ENCODE measurements at places on chromosomes 11 and 22. TPM values are rescaled to one million over a fixed set of nuclear protein-coding genes. Genes with fewer than 3 reads are reported as not detected.
A peak's percentile ranks its signal among the peaks of the same experiment; 100 is the strongest.

The DCDC1 gene
- total RNA-seq = 1.5 TPM

GRCh38 chr11:28794405-28794804, 686.2 kb downstream of the METTL15 start:
- no peak overlapping the region for H3K27ac ChIP-seq
- H3K36me3 ChIP-seq = no peaks in the 10 kb centered on the region
- H3K27me3 ChIP-seq = no peaks in the 10 kb centered on the region
- no peak overlapping the region for H3K4me3 ChIP-seq

DNA sequence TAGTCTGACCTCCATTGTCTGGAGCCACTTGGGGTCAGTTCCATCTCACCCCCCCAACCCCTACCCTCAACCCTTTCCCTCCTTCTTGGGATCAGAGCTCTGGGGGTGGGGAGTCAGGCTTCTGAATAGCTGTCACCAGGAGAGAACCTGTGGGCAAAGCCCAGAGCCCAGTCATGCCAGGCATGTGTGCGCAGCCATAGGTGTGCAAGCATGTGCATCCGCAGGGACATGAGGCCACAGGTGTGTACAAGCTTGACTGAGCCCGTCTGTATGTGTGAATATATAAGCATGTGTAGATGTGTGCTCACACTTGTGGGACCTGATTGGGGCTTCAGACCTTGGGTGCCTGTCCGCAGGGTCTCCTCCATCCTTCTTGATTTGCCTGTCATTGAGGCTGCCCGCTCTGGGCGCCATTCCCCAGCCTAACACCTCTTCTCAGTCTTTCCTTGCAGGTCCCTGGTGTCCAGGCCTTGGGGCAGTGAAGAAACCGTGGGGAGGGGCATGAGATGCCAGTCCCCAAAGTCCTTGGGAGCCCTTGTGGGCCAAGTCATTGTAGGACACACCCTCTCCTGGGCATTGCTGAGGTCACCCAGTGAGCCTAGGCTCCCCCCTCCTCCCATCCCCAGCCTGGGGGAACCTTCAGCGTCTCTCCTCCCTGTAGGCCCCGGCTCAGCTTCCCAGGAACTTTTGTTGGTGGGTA, 9.0 kb downstream of the ATG16L2 start:
- DNase-seq = no peak
- no peak overlapping the region for H3K27ac ChIP-seq
- H3K4me1 ChIP-seq = peaks cover 7% of the 10 kb centered on the region
- no peaks in the 10 kb centered on the region for H3K27me3 ChIP-seq
- H3K4me3 ChIP-seq = no peak overlapping the region

DNA sequence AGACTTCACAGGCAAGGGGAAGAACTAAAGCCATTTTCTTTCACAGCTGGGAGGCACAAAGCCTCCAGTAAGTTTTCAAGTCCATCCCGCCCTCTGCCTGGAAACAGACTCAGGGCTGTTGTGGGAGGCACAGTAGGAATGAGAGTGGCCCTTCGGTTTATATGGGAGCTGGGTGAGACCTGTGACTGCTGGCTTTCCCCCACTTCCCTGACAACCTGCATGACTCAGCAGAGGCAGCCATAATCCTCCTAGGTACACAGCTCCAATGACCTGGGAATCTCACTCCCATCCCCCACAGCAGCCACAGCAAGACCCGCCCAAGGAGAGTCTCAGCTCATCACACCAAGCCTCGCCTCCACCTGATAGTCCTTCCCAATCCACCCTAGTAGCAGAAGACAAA, 12.1 kb upstream of the TMEM45B start:
- no peak for DNase-seq
- H3K27ac ChIP-seq = no peak overlapping the region
- no peaks in the 10 kb centered on the region for H3K36me3 ChIP-seq
- no peak overlapping the region for H3K4me3 ChIP-seq
- no peaks in the 10 kb centered on the region for H3K4me1 ChIP-seq

The TIGD3 gene
- 2.4 TPM for total RNA-seq

The PLA2G6 gene
- 36.0 TPM for total RNA-seq

- no peak for DNase-seq
- H3K27ac ChIP-seq = no peak overlapping the region
- H3K4me1 ChIP-seq = no peaks in the 10 kb centered on the region
- H3K27me3 ChIP-seq = no peaks in the 10 kb centered on the region
- no peaks in the 10 kb centered on the region for H3K36me3 ChIP-seq
- H3K4me3 ChIP-seq = no peak overlapping the region
Observed at GRCh38 chr22:34808618-34809017, 257.3 kb upstream of the ISX start.

- H3K27me3 ChIP-seq = no peaks in the 10 kb centered on the region
- no peaks in the 10 kb centered on the region for H3K4me1 ChIP-seq
- H3K36me3 ChIP-seq = no peaks in the 10 kb centered on the region
Observed at GRCh38 chr11:73152861-73153483, 10.9 kb upstream of the FCHSD2 start.

GRCh38 chr11:78786086-78786485, 211.4 kb upstream of the NARS2 start:
- H3K36me3 ChIP-seq = no peaks in the 10 kb centered on the region
- H3K27me3 ChIP-seq = peaks cover 36% of the 10 kb centered on the region
- H3K4me1 ChIP-seq = no peaks in the 10 kb centered on the region
- no peak overlapping the region for H3K27ac ChIP-seq

GRCh38 chr11:132961453-132961852, 570.8 kb downstream of the OPCML start:
- no peak for DNase-seq
- no peak overlapping the region for H3K4me3 ChIP-seq
- no peak overlapping the region for H3K27ac ChIP-seq
- no peaks in the 10 kb centered on the region for H3K36me3 ChIP-seq

DNA sequence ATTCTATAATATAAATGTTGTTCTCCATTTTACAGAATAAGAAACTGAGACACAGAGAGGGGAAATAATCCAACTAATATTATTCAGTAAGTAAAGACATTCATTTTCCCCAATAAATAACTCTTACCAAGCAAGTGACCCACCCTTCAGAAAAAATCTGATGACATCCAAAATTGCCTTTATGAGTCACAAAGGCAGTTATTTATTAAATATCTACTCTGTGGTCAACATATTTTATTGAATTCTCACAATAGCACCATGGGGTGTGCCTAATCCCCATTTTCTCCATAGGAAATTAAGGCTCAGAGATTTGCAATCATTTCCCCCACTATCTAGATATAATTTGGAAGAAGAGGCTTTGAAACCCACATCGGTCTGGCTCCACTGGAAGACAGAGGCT, 161.5 kb upstream of the ISX start:
- DNase-seq = no peak
- no peak overlapping the region for H3K4me3 ChIP-seq
- H3K36me3 ChIP-seq = no peaks in the 10 kb centered on the region
- no peaks in the 10 kb centered on the region for H3K4me1 ChIP-seq
- no peaks in the 10 kb centered on the region for H3K27me3 ChIP-seq

- H3K4me1 ChIP-seq = no peaks in the 10 kb centered on the region
- H3K27me3 ChIP-seq = no peaks in the 10 kb centered on the region
- no peak overlapping the region for H3K4me3 ChIP-seq
- H3K27ac ChIP-seq = no peak overlapping the region
Observed at GRCh38 chr11:29962243-29962642, 54.6 kb downstream of the KCNA4 start.

DNA sequence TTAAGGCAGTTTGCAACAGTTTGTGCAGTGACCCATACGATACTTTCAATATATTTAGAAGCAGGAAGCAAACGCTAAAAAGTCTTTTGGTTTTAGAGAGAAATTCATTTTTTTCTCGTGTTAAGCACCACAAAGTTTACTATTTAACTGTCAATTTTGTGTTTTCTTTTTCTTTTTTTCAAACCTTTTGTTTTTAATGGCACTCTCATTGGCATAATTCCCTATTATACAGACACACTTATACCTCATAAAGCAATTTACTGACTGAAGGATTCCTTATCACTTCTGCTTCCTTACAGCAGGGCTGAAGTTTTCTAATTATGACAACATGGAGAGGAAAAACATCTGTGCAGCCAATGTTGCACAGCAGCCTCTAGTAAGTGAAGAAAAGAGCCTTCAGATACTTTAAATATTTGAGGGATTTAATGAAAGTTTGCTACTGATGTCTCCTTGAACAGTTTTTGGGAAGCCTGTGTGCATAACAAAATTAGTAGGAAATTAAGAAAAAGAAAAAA, 2191.2 kb downstream of the LRRC4C start:
- H3K27me3 ChIP-seq = no peaks in the 10 kb centered on the region
- H3K4me1 ChIP-seq = no peaks in the 10 kb centered on the region
- H3K36me3 ChIP-seq = no peaks in the 10 kb centered on the region
- H3K27ac ChIP-seq = no peak overlapping the region

The UBASH3B gene
- total RNA-seq = 40.3 TPM

DNA sequence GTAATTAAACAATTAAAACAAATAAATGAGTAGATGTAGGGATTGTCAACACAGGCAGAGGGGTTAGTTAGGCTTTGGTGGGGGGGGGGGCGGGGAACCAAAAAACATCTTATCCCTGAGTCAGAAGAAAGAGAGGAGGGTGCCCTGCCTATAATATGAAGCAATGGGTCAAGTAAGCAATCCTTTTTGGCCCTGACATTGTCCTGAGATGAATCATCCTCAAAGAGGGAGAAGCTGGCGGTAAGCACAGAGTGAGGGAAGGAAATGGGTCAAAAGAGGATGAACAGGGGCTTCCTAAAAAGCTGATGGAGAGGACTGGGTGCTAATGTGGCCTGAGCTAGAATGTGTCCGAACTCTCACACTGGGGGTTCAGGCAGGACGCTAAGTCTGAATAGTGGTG, 4.7 kb downstream of the OLFML1 start:
- no peak overlapping the region for H3K27ac ChIP-seq
- H3K4me1 ChIP-seq = no peaks in the 10 kb centered on the region
- H3K36me3 ChIP-seq = no peaks in the 10 kb centered on the region
- DNase-seq = no peak
- H3K27me3 ChIP-seq = peaks cover 51% of the 10 kb centered on the region

DNA sequence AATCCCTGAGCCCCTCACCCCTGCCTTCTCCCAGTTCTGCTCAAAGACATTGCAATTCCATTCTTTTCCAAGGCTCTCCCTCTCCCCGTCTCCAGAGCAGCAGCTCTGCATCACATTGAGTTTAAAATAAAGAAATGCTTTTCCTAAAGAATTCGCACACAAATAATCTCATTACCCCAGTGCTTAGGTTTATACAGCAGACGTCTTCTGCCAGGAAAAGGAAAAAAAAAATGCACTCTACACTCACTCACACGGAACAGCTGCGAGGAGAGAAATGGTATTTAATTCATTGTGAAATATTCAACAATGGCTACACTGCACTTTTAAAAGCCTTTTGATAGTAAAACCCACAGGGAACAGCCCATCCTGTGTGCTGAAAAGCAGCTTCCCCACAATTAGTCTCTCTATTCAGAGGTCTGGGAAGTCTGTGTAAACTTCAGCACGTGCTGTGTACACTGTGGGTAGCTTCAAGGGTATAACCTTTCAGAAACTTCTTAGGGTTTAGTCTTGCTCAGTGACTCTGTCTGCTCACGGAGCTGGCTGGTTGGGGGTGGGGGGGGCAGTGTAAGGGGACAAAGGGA, 42.8 kb downstream of the ETS1 start:
- H3K27ac ChIP-seq = no peak overlapping the region
- no peak overlapping the region for H3K4me3 ChIP-seq
- no peak for DNase-seq
- peaks cover 28% of the 10 kb centered on the region for H3K27me3 ChIP-seq

- no peak overlapping the region for H3K4me3 ChIP-seq
- DNase-seq = no peak
- no peaks in the 10 kb centered on the region for H3K27me3 ChIP-seq
- H3K27ac ChIP-seq = peak overlapping the region; percentile 32
- H3K4me1 ChIP-seq = peaks cover 36% of the 10 kb centered on the region
Observed at GRCh38 chr11:396948-397548, 3.0 kb downstream of the PKP3 start.

The OR51E2 gene
- not detected for total RNA-seq

DNA sequence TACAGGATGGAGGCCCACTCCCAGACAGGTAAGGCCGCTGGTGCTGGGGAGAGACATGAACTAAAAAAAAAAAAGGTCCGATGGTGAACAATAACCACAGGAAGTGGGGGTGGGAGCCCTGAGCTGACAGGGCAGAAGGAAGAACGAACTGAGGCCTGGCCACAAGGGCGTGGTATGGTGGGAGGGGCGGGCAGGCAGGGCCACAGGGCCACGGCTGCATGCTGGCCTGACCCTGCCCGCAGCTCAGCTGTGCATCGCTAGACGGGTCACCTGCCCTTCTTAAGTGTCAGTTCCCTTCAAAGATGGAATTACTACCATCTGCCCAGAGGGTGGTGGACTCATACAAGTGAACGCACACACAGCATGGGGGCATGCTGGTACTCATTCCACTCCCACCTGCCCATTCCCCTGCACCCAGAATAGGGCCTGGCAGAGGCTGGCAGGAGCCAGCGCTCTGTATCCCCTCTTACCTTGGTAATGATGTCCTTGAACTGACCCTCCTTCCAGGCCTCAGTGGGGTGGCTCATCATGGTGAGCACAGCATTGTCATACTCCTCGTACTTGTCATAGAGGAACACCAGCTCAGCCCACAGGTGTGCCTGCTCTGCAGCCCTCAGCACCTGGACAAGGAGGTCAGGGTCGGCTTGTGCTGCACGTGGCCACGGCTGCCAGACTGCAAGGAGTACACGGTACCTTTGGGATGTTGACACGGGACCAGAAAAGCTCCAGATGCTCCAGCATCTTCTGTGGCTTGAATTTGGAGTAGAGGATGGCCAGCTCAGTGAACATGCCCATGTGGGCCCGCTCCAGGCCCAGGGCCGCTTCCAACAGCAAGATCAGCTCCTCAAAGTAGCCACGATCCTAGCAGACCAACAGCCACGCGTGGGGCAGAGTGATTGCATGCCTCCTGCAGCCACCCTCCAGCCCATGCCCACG, 17.5 kb upstream of the SLC25A1 start:
- H3K27me3 ChIP-seq = no peaks in the 10 kb centered on the region
- no peak overlapping the region for H3K4me3 ChIP-seq
- H3K4me1 ChIP-seq = no peaks in the 10 kb centered on the region
- no peaks in the 10 kb centered on the region for H3K36me3 ChIP-seq

GRCh38 chr22:16987822-16988221, 20.2 kb downstream of the GAB4 start:
- no peak overlapping the region for H3K27ac ChIP-seq
- DNase-seq = no peak
- H3K27me3 ChIP-seq = peaks cover 35% of the 10 kb centered on the region
- H3K4me1 ChIP-seq = no peaks in the 10 kb centered on the region

The APIP gene
- 41.2 TPM for total RNA-seq

- DNase-seq = no peak
- H3K27me3 ChIP-seq = no peaks in the 10 kb centered on the region
- no peaks in the 10 kb centered on the region for H3K4me1 ChIP-seq
- no peaks in the 10 kb centered on the region for H3K36me3 ChIP-seq
- no peak overlapping the region for H3K4me3 ChIP-seq
- no peak overlapping the region for H3K27ac ChIP-seq
Observed at GRCh38 chr11:99135508-99135907, 114.8 kb downstream of the CNTN5 start.
